SK-MEL-5 (cell line): ENCODE measurements at places on chromosomes 1 and 21. TPM values are rescaled to one million over a fixed set of nuclear protein-coding genes. Genes with fewer than 3 reads are reported as not detected.

DNA sequence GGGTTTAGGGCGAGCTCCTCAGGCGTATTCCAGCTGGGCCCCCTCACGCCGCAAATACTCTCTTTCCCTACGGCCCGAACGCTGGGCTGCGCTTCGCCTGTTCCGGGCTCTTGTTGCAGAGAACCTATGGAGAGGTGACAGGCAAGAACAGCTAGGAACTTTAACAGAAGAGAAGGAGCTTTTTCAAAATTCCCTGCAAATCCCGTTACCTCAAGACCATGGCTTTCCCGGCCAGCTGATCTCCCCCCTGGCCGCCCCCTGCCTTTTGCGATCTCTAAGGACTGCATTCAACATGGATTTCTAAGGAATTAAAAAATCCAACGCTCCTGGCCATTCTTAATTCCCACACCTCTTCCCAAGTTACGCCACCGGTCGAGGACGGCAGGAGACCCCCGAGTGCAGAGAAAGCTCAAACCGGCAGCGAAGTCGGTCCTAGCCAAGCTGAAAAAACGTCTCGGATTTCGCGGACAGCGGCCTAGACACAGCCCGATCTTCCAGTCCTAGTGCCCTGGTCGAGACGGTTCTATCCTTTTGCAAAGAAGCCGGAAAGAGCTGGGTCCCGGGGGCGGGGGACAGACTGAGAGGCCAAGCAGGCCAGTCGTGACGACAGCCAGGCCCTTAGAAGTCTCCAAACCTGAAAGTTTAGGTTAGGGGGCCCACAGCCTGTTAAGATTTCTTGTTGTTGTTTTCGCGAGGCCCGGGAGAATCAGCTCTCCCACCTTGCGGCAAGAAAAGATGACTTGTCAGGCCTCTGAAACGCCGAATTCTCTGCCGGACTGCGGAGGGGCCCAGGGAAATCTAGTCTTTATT lies 1.1 kb upstream of the TBX15 start:
- no peak for DNase-seq

DNA sequence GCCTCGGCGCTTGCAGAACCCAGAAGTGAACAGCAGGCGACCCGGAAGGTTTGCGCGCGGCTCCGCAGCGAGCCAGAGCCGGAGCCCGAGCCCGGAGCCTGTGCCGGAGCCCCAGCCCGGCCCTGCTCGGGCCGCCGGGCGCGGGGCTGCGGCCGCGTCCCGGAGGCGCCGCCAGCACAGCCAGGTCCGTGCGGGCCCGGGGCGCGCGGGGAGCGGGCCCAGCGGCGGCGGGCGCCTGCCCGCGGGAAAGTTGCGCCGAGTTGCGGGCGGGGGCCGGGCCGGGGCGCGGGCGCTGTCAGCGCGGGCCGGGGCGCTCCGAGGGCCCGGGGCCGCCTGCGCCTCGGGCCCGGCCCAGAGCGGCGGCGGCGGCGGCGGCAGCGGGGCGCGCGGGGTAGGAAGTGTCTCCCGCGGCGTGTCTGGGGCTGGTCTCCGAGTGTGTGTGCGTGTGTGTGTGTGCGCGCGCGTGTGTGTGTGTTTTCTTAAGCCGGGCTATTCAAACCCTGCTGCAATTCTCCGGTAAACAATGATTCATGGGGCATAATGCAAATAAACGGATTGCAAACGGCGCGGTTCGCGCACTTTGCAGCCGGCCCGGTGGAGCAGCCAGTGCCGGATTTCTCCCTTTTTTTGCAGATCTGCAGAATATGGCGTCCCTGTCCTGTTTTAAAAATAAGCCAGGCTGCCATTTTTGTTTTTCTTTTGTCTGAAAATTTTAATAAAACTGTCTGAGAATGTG lies at the start of gene ZNF362:
Gene ZNF362, plus strand, starts transcription at position 22 of the 736 bp plus-strand sequence. CDS start 14,083 bp downstream, outside the sequence.
- DNase-seq = peak; percentile 40

DNA sequence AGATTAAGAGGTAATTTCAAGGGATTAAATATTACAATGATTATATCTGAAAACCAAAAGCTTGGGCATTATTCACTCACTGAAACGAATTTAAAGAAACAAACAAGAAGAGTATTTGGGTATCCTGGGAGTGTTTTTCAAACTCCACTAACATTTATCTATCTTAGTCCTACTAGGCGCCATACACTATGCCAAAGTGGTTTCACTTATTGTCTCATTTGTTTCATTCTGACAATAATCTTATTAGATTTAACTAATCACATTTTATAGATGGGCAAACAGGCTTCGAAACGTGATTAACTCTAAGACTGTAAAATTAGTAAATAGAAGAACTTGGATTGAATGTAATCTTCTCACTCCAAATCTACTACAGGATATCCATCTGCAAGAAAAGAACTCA lies 25.4 kb downstream of the ASH1L start:
- DNase-seq = no peak

The TTC39A gene
- 2.4 and 3.5 TPM in 2 replicates for total RNA-seq

The ZNF695 gene
- 0.08 and 0.72 TPM in 2 replicates for total RNA-seq

DNA sequence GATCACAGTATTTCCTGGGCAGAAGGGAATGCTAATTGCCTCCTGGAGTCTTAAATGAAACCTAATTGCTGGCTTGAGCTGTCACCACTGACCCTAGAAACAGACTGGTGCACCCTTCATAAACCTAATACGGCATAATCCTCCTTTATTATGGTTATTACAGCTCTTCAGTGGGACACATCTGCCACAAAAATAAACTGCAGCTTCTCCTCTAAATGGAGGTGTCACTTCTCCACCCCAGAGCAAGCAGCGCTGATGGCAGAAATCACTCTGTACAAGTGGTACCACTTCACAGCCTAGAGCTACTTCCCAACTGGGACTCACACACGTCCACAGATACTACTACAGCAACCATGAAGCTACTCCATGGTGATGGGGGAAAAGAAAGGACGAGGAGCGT lies 11.1 kb downstream of the PTPN14 start:
- DNase-seq = no peak

GRCh38 chr1:75768016-75768415 lies 18.0 kb upstream of the RABGGTB start:
- DNase-seq = no peak

The FGGY gene
- 11.3 and 12.0 TPM in 2 replicates for total RNA-seq

The S100A3 gene
- total RNA-seq = 0.63 TPM in 1 of 2 replicates, not detected in the other

The SPRR1A gene
- total RNA-seq = not detected in 2 replicates

- DNase-seq = no peak
Measured at GRCh38 chr1:14853518-14853917, 255.0 kb downstream of the KAZN start.

GRCh38 chr1:9822490-9822889 lies 1.3 kb downstream of the CLSTN1 start:
- DNase-seq = no peak
